Mesothelial cell of epicardium (in vitro differentiated cells): ENCODE measurements at places on chromosomes 16 and 17. TPM values are rescaled to one million over a fixed set of nuclear protein-coding genes. Genes with fewer than 3 reads are reported as not detected.

TOX3 gene
- 5.3 to 7.0 TPM (median 6.8 TPM) in 3 replicates for total RNA-seq

DNA sequence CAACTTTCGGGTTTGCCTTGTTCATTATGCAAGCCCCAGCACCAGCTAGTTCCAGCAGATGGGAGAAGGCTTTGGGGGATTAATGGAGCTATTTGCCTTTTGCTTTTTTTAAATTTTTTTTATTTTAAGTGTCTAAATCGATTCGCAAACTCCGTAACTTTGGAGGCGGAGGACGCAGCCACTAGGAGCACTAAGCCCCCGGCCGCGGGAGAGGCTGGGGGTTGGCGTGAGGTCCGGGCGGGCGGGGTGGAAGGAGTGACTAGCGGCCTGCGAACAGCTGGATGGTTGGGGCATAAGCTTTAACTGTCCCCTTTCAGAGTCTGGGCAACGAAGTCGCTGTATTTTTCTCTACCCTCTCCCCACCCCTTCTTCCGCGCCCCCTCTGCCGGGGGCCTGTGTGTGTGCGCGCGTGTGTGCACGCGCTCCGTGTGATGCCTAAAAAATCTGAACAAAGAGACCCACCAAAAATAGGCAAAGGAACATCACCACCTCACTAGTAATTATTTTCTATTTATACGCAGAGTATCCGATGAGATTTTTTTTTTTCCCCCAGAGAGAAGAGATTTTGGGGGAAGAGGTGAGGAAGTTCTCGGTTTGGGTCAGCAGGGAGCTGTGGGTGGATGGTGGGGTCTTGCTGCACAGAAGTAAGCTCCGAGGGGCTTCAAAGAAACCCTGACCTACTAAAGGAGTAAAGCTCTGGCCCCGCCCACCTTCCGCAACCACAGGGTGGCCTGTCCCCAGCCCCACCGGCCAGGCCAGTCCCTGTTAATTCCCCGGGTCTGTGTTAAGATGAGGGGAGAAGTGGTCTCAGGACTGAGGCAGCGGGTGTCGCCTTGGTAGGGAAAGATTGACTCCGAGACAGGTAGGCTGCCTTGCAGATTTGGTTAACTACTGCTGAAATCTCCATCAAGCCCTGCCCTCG lies 2.3 kb downstream of the SHISA9 start:
- no peak for DNase-seq

DNA sequence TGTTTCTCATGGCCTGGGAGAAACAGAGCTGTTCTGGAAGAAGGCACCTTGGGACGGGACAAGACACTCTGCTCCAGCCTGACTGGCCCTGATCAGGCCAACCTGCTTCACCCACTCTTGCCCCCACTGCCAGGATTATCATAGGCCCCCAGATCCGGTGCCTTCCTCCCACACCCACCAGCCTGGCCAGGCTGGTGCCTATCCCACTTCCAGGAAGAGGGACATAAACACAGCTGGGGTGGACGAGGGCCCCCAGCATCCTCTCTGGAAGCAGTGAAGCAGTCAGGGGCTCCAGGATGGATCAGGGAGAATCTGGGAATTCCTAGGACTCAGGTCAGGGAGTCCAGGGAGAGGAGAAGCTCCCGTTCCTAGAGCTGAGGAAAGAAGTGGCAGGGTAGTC lies 16.9 kb upstream of the ITGA3 start:
- DNase-seq = no peak

DNA sequence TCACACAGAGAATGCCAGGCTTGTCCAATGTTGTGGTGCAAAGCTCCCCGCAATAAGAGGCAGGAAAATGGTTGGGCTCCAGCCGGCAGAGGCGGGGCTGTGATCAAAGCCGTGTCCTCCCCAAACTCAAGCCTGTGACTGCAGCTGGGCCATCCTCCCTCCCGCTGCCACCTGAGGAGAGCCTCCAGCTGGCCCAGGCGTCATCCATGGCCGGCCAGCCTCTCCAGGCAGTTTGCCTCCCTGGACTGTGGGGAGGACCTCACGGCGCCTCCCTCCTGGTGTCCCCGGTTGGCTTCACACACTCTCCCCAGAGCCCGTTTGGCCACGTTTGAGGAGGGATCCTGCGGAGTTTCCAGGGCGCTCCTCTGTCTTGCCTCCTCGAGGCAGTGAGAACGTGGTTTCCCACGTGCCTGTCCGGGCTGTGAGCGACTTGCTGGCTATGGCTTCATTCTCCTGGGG lies 134.1 kb downstream of the IRF8 start:
- no peak for DNase-seq

DNA sequence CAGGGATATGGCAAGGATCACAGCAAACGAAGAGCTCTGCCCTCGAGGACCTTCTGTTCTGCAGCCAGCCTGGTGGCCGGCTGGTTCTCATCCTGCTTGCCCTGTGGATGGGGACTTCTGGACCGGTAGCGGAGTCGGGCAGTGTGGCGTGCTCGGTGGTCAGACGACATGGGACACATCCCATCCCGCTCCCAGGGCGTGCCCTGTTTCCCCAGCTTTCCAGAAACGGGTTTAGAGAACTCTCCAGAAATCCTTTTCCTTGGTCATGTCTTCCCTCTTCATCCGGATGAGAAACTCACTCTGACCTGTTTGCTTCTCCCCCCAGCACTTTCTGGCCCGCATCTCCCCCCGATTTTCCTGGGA lies 115.8 kb downstream of the OR1D5 start:
- no peak for DNase-seq

- no peak for DNase-seq
Observed at GRCh38 chr17:31740611-31741082, 118.4 kb downstream of the COPRS start.

DNA sequence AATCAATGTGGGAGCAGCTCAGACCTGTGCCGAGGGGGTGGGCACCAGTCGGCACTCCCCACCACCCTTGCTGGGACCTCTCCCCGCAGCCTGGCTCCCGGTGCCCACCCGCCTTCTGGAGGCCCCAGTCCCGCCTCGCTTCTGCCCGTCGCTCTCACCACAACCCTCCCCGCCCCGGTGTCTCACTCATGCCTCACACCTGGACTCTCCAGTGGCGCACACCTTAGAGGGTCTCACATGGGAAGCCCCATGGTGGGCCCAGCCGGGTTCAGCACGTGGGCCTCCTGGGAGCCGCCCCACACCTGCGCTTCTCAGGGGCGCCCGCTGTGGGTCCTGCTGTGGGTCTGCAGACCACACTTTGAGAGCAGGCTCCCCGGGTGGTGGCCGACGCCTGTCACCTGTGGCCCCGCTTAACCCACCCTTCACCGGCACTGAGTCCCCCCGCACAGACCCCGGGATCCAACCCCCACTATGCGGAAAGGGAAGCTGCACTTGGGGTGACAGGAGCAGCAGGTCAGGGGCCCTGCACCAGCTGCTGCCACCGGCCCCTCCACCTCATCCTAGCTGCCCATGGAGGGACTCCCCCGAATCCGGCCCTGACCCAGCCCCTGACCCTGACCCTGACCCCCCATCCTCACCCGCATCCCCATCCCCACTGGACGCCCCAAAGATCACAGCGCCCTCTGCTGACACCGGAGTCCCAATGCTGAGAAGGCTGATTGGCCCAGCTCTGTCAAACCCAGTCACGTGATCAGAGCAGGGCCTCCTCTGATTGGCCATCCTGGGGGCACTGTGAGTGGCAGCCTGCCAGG lies 27.4 kb upstream of the SLC38A10 start:
- no peak for DNase-seq

DNA sequence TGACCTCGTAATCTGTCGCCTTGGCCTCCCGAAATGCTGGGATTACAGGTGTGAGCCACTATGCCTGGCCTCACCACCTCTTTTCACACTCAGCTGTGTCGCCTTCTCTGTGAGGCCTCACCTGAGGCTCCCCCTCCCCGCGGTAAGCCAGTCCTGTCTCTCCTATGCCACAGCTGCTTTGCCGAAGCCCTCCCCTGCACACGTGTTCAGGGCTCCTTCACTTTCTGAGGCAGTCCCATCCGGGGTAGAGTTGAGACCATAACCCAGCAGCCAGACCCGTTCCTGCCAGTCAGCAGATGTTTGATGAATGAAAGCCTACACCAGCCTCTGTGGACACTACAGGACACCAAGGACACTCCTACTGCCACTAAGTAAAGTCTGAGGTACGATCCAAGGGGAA lies 10.6 kb downstream of the USP7 start:
- no peak for DNase-seq

ABCC11 gene
- 0.18 to 0.60 TPM (median 0.47 TPM) in 3 replicates for total RNA-seq

- no peak for DNase-seq
Observed at GRCh38 chr16:18834864-18835263, 33.5 kb upstream of the ARL6IP1 start.

DNA sequence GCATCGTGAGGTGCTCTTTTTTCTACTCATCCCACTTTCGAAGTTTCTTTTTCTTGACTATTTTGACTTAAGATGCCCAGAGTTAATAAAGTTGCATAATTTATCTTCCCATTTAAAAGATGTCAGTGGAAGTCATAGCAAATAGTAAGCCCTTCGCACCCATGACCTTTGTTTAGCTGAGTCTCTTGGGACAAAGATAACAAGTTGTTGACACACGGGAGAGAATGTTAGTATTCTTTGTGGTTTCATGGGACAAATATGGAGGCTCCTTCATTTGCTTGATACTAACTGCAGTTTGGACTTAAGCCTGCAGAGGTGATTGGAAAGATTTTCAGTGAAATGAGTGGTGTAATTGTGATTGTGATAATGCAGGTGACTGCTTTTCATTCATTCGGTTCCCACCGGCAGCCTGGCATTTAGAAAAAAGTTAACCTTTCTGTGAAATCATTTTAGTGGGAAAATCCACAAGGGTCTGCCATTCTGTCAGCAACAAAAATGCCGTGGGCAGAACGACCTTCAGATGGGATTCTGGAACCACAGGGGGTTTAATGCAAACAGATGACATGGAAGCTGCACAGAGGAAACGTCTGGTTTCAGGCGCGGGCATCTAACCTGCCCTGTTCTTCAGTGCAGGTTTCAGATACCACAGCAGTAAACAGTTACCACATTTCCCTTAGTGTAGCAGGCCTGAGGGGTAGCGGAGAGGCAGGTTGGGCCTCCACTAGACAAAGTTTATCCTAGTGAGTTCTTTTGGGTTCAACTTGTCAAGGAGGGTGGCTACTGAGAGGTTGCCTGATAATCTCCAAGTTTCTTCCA lies 123.0 kb downstream of the RPTOR start:
- no peak for DNase-seq

GRCh38 chr16:56370875-56371659 lies 54.3 kb downstream of the AMFR start:
- DNase-seq = no peak

DNA sequence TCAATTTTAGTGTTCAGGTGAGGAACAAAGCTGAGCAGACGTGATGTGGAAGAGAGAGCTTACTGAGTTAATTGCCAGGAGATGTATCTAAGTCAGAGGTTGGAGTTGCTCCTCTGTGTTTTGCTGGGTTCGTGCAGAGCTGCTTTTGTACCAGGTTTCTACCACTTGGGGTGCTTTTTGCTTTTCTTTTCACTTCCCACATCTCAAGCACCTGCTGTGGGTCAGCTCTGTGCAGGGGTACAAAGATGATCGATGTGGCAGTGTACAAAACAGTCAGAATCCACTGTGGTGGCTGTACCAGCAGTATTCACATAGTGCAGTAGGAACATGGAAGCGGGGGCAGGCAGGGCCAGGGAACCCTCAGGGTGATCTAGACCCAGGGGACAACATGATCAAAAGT lies 14.8 kb downstream of the UNK start:
- DNase-seq = no peak

GGT6 gene
- total RNA-seq = 0.09 to 0.27 TPM (median 0.22 TPM) in 3 replicates

VMO1 gene
- total RNA-seq = 2.3 to 2.6 TPM (median 2.5 TPM) in 3 replicates

DNA sequence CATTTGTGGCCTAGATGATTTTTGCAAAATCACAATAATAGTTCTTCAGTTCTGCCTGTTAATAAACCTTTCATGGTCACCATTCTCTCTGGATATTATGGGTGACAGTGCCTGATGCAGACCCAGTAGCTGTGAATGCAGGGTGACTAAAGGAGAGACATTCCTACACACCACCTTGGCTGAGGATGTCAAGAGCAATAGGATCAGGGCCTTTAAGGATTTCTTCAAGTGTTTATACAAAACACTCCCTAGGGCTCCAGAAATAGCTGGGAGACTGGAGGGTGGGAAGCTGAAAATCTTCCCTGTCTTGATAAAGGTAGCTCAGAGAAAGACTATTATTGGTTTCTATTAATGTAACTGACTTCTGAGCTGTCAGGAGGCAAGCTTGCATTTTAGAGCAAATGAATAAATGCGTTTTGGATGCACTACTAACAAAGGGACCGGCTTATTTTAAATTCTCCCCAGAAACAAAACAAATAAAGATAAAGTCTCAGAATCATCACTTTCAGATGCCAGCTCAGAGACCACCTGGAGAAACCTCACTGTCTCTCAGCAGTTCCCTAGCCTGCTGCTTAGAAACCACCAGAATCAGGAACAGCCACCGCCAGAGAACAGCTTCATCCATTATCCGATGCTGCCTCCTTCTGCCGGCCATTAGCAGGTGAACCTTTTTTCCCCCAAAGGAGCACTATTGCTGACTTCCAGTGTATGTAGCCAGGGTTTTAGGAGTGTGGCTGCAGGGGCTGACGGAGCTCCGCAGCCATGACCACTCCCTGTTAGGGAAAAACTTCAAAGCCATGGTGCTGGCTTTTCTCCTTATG lies 171.4 kb upstream of the DYNLRB2 start:
- DNase-seq = peak; percentile 49

- no peak for DNase-seq
Observed at GRCh38 chr16:64910356-64910755, 211.5 kb downstream of the CDH11 start.

- no peak for DNase-seq
Observed at GRCh38 chr16:71242036-71242435, 11.5 kb upstream of the HYDIN start.

- no peak for DNase-seq
Observed at GRCh38 chr16:76913046-76913445, 277.9 kb upstream of the MON1B start.

- no peak for DNase-seq
Observed at GRCh38 chr17:28889996-28890395, 7.5 kb downstream of the FLOT2 start.

- no peak for DNase-seq
Observed at GRCh38 chr17:21149621-21150020, 22.9 kb downstream of the DHRS7B start.

- DNase-seq = no peak
Observed at GRCh38 chr16:56961386-56961785, 364 bp upstream of the CETP start.

GRCh38 chr17:40538936-40539705 lies 26.2 kb downstream of the CCR7 start:
- DNase-seq = no peak

ABI3 gene
- total RNA-seq = 0.51 to 1.3 TPM (median 0.69 TPM) in 3 replicates

KRT9 gene
- total RNA-seq = not detected in 3 replicates

- DNase-seq = no peak
Observed at GRCh38 chr16:49629851-49630250, 226.1 kb downstream of the ZNF423 start.

- no peak for DNase-seq
Observed at GRCh38 chr17:57107498-57108101, 22.6 kb downstream of the AKAP1 start.

HBA2 gene
- total RNA-seq = not detected in 3 replicates
